ENCODE measurements at places on chromosomes 1 and 21.

- no peak for DNase-seq
These were observed 203.0 kb downstream of the TGFB2 start for GRCh38 chr1:218547957-218548730.

- peak; percentile 93 for DNase-seq
These were observed 54.2 kb downstream of the HSPG2 start for GRCh38 chr1:21882721-21883415.

DNA sequence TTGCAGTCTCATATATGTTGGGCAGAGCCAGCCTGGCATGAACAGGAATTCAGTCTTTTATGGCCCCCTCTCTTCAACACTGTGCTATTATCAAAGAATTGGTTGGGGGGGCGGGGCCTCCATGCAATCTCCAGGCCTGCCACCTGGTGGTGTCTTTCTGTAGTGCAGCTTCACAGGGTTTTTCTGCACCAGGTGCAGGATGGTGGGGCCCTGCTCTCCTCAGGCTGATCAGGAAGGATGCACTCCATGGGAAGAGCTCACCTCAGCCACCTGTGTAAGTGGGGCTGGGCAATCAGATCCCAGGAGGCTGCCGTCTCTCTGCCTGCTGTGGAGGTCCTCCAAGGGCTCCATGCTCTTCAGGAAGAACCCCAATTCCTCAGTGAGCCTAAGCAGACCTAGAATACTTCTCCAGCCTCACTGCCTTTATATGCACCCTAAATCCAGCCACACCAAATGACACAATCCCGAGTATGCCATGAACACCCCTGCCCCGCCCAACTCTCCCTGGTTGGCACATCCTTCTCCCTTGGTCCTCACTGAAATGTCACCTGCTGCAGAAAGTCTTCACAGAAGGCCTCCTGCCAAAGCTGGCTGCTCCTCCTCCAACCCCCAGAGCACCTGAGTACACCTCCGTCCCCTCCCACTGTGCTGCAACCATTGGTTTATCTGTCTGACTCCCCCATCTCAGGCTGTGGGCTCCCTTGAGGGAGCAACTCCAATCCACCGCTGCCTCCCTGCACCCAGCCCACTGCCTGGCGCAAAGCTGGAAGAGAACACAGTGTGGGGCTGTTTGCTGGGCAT is 16.5 kb downstream of the STK40 start:
- DNase-seq, result peak; percentile 74

- no peak for DNase-seq
These were observed 134.4 kb upstream of the PTBP2 start for GRCh38 chr1:96587222-96587621.

DNA sequence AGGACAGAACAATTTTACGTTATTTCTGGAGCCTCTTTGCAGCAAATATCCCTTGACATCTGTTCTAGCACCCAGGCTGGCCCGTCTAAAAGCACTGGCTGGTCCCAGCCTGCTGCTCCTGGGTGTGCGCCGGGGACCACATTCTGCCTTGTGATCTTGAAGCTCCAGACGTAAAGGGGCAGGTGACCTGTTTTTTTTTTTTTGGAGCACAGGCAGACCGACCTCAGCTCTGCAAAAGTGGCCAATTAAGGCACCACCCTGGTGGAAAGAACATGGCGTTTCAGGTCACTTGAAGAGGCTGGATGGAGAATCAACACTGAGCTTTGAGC is 13.8 kb upstream of the CAMTA1 start:
- DNase-seq, result no peak

DNA sequence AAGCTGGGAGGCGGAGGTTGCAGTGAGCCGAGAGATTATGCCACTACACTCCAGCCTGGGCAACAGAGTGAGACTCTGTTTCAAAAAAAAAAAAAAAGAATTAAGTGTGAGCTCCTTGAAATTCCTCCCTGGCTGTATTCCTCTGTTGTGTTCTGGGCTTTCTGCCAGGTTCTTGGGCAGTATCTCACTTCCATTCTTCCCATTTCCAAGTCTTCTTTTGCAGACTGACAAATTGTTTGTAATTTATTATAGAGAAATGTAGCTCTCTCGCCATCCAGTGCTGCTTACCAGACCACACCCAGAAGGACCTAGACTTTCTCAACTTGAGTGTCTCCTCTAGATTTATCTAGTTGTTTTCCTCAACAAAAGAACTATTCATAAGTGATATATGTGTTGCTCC is 105.0 kb upstream of the ADGRL2 start:
- no peak for DNase-seq

- DNase-seq, result no peak
These were observed 12.2 kb upstream of the RIPK4 start for GRCh38 chr21:41778930-41779600.

GRCh38 chr1:192003295-192004077 is 154.8 kb upstream of the RGS18 start:
- no peak for DNase-seq

DNA sequence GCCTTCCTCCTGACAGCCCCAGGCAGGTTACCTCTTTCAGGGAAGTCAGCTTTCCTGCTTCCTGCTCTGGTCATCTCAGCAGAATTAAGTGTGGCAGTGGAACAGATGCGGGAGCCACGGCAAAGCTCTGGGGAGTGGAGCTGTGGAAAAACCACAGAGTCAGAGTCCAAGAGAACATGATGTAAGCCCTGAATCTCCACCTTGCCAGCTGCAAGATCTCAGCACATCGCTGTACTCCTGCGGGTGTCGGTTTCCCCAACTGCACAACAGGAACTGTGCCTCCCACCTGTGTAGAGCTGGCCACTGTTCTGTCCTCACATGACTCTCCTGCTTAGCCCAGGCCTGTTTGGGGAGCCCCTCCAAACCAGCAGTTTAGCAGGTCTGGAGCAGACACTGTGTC is 123.7 kb downstream of the MATN1 start:
- DNase-seq, result no peak

- no peak for DNase-seq
These were observed 63.3 kb upstream of the ZC3H11B start for GRCh38 chr1:219676012-219676765.

Measured in NB4 (cell line).